ENCODE measurements at places on chromosomes 7 and 10.

GRCh38 chr10:74841265-74841973 is 15.0 kb downstream of the KAT6B start:
- DNase-seq = no peak

- DNase-seq = no peak
Measured at GRCh38 chr7:133784486-133785001, 342.6 kb upstream of the LRGUK start.

- DNase-seq = no peak
Measured at GRCh38 chr7:50699143-50699542, 83.6 kb downstream of the GRB10 start.

DNA sequence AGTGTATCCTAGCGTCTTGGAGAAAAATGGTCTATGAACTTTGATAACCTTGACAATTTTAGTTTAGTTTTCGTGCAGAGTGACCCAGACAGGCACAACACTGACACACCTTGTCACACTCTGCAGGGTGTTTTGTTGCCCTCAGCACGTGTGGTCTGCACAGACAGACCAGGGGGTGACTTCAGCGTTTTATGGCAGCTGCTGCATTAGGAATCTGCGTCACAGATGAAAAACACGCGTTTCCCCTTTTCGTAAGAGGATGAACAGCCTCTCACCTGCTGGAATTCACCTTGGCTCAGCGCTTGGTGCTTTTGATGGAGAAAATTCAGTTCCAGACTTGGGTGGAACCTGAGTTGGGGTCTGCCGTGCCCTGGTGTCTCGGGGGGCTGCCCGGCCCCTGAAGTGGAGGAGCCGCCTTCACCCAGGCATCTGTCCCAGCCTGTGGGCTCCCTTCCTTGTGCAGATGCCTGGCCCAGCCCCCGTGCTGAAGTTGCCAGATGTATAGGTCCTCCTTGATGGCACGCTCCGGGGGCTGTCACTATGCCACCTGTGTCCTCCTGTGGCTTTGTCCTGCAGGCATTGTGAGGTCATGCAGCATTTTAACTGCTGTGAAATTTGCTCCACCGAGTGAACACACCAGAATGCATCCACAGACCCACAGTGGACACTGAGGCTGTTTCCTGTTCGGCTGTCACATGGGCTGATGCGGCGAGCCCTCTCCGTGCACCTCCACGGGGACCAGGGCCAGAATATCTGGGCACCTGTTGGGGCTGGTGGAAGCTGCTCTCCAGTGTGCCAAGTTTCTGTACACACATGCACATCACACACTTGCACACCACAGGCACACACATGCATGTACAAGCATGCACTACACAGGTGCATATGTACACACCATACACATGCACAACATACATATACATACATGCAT is 18.3 kb downstream of the INPP5A start:
- DNase-seq = no peak

- no peak for DNase-seq
Measured at GRCh38 chr10:47029181-47030009, 118.2 kb downstream of the PTPN20 start.

GRCh38 chr10:98088186-98088971 is 46.1 kb upstream of the R3HCC1L start:
- no peak for DNase-seq

- DNase-seq = peak; percentile 98
Measured at GRCh38 chr10:22620140-22620857, 94.1 kb downstream of the PIP4K2A start.

- DNase-seq = no peak
Measured at GRCh38 chr7:122064971-122065370, 79.1 kb downstream of the AASS start.

DNA sequence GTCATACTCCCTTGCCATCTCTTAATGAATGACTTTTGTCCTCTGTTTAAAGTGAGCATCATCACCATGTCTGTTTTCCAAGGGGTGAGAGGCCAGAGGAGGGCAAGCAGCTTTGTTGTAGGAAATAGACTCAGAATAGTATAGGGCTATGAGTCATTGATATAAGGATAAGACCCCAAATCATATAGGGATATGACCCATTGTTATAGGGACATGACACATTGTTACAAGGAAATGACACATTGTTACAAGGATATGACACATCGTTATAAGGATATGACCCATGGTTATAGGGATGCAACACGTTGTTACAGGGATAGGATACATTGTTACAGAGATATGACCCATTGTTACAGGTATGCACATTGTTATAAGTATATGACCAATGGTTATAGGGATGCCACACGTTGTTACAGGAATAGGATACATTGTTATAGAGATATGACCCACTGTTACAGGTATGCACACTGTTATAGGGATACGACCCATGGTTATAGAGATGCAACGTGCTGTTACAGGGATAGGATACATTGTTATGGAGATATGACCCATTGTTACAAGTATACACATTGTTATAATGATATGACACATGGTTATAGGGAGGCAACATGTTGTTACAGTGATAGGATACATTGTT is 311.1 kb upstream of the ADARB2 start:
- no peak for DNase-seq

DNA sequence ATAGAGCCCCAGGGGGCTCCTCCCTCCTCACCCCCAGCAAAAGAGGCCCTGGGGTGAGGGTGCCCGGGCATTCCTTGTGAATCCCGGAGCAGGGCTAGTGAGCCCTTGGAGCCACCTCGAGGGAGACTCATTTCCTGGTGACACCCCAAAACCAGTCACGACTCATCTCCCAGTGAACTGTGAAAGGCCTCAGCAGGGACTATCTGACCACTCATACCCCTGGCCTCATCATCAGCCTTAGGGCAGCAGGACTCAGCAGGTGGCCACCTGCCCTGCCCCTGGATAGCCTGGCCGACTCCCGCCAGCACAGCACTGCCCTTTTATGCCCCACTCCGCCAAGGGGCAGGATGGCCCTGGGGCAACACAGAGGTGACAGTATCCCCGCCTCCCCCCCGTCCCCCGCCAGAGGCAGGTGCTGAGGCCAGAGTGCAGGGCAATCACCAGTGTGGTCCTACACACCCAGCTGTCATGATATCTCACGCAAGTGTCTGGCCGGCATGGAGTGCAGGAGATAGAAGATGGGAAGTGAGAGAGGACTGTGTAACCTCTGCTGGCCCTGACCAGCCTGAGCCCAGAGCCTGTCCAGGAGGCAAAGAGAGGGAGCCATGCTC is 3.2 kb downstream of the SNCG start:
- peak; percentile 49 for DNase-seq

DNA sequence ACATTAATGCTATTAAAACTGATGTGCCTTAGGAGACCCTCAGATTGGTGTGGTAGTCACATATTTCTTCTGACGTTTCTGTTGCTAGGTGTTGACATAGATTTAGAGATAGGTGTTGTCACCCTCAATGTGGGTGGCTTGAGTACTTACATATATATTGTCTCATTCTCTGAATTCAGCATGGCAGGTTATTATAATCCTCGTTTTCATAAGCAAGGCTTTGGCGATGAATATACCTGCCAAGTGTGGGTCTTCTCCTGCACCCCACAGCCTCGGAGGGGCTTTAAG is 7.0 kb downstream of the FBH1 start:
- DNase-seq = no peak

All from HCEC 1CT (cell line).